ENCODE measurements at places on chromosomes 2 and 18. TPM values are rescaled to one million over a fixed set of nuclear protein-coding genes. Genes with fewer than 3 reads are reported as not detected.

GRCh38 chr2:38323623-38324022, 53.5 kb downstream of the ATL2 start:
- H3K4me3 ChIP-seq = no peak overlapping the region
- no peaks in the 10 kb centered on the region for H3K27me3 ChIP-seq
- H3K4me1 ChIP-seq = peaks cover 59% of the 10 kb centered on the region
- no peaks in the 10 kb centered on the region for H3K36me3 ChIP-seq

GRCh38 chr2:128306081-128306930, 12.4 kb downstream of the HS6ST1 start:
- no peak for DNase-seq
- H3K4me3 ChIP-seq = no peak overlapping the region
- no peaks in the 10 kb centered on the region for H3K36me3 ChIP-seq
- no peaks in the 10 kb centered on the region for H3K27me3 ChIP-seq

DNA sequence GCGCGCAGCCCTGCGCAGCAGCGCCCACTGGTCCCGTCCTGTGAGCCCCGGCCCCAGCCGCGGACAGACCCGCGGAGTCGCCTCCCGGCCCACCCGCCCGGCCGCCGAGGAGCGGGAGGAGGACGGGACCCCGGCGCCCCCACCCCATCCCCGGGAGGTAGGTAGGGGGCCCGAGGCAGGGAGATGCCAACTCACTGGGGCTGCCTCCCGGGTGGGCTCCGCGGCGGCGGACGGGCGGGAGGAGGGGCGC, 160 bp downstream of the SPTBN1 start:
- H3K27ac ChIP-seq = peak overlapping the region; percentile 93
- H3K27me3 ChIP-seq = no peaks in the 10 kb centered on the region
- peaks cover 16% of the 10 kb centered on the region for H3K4me1 ChIP-seq
- H3K36me3 ChIP-seq = no peaks in the 10 kb centered on the region

- H3K36me3 ChIP-seq = no peaks in the 10 kb centered on the region
- no peak for DNase-seq
- H3K27me3 ChIP-seq = no peaks in the 10 kb centered on the region
- no peak overlapping the region for H3K27ac ChIP-seq
- H3K4me1 ChIP-seq = no peaks in the 10 kb centered on the region
- no peak overlapping the region for H3K4me3 ChIP-seq
These were observed 34.6 kb downstream of the BIN1 start for GRCh38 chr2:127072396-127072795.

The YES1 gene
- total RNA-seq = 69.1 TPM

- DNase-seq = no peak
- no peaks in the 10 kb centered on the region for H3K4me1 ChIP-seq
- no peaks in the 10 kb centered on the region for H3K27me3 ChIP-seq
- H3K36me3 ChIP-seq = no peaks in the 10 kb centered on the region
These were observed 484.4 kb downstream of the NRXN1 start for GRCh38 chr2:50547521-50547920.

GRCh38 chr2:11395389-11395788, 51.0 kb upstream of the ROCK2 start:
- H3K4me3 ChIP-seq = no peak overlapping the region
- DNase-seq = no peak
- no peaks in the 10 kb centered on the region for H3K36me3 ChIP-seq
- no peak overlapping the region for H3K27ac ChIP-seq
- H3K4me1 ChIP-seq = peaks cover 19% of the 10 kb centered on the region
- H3K27me3 ChIP-seq = no peaks in the 10 kb centered on the region

The SS18 gene
- 188 TPM for total RNA-seq

DNA sequence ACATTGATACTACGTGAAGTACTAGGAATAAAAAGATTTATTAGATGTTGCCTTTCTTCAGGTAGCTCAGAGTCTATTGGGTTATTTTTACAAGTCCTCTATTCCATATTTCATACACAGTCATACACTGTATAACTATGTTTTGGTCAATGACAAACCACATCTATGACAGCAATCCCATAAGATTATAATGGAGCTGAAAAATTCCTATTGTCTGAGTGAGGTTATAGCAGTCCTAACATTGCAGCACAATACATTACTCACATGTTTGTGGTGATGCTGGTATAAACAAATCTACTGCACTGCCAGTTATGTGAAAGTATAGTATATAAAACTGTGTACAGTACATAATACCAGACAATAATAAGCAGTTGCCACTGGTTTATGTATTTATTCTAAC, 595.1 kb downstream of the MBD2 start:
- H3K27me3 ChIP-seq = no peaks in the 10 kb centered on the region
- no peaks in the 10 kb centered on the region for H3K36me3 ChIP-seq
- H3K4me1 ChIP-seq = no peaks in the 10 kb centered on the region
- no peak overlapping the region for H3K27ac ChIP-seq
- no peak for DNase-seq

GRCh38 chr2:129925381-129925780, 54.1 kb upstream of the RAB6C start:
- peaks cover 7% of the 10 kb centered on the region for H3K4me1 ChIP-seq
- no peaks in the 10 kb centered on the region for H3K27me3 ChIP-seq
- no peak overlapping the region for H3K27ac ChIP-seq

The ACMSD gene
- not detected for total RNA-seq

The ARHGAP28 gene
- total RNA-seq = 7.5 TPM

DNA sequence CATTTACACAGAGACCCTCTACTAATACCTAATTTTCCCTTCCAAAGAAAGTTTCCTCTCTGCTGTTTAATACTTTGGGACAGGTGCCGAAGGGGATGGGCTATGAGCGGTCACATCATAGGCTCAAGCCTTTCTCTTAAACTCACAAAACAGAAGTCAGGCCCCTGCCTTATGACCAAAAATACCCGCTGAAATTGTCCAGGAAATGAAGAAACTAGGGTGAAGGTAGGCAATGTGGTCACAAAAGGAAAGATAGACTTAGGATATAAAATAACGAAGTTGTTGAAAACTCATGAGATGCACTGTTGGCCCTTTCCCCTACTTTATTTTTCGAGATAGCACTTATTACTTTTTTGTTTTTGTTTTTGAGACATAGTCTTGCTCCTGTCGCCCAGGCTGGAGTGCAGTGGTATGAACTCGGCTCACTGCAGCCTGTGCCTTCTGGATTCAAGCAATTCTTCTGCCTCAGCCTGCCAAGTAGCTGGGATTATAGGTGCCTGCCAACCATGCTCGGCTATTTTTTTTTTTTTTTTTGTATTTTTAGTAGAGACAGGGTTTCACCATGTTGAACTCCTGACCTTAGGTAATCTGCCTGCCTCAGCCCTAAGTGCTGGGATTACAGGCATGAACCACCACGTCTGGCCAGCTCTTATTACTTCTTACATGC, 16.3 kb downstream of the SLC8A1 start:
- no peak for DNase-seq
- H3K27me3 ChIP-seq = no peaks in the 10 kb centered on the region
- H3K27ac ChIP-seq = no peak overlapping the region
- H3K36me3 ChIP-seq = no peaks in the 10 kb centered on the region
- no peaks in the 10 kb centered on the region for H3K4me1 ChIP-seq

DNA sequence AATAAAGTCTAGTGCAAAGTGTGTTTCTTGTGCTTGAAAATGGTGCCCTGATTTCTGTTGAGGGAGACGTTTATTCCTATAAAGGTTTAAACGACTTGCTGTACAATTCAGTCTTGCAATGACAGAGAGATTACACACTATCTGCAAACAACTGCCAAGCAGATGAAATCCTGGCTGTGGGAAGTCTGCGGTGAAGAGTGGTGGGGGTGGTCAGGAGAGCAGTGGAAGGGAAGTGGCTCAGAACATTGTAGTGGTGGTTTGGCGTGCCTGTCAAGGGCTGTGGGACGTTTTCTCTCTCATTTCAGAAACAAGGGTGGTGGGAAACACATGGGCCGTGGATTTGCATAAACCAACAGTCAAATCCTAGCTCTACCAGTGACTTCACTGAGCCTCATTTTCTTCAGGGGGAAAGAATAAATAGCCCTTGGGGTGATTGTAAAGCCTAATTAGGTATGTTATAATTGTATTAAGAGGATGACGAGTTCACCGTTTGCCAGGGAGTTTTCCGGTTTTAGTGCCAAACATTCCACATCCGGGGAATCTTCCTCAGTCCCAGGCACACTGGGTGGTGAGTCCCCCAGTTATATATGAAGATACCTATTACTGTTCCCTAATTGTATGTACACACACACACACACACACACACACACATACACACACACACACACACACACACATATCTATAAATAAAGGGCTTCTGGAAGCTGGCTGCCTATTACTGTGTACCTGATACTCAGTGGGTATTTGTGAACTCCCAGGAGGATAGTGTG, 115.0 kb downstream of the SPTBN1 start:
- H3K27me3 ChIP-seq = no peaks in the 10 kb centered on the region
- DNase-seq = peak; percentile 58
- H3K27ac ChIP-seq = peak overlapping the region; percentile 74
- H3K4me1 ChIP-seq = peaks cover 43% of the 10 kb centered on the region

DNA sequence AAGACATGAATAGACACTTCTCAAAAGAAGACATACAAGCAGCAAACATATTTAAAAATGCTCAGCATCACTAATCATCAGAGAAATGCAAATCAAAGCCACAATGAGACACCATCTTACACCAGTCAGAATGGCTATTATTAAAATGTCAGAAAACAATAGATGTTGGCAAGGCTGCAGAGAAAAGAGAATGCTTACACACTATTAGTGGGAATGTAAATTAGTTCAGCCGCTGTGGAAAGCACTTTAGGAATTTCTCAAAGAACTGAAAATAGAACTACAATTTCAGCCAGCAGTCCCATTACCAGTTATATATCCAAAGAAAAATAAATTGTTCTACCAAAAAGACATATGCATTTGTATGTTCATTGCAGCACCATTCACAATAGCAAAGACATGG, 61.7 kb downstream of the STRADB start:
- no peaks in the 10 kb centered on the region for H3K27me3 ChIP-seq
- H3K36me3 ChIP-seq = no peaks in the 10 kb centered on the region
- H3K4me3 ChIP-seq = no peak overlapping the region
- H3K4me1 ChIP-seq = no peaks in the 10 kb centered on the region
- no peak for DNase-seq
- H3K27ac ChIP-seq = no peak overlapping the region

The DCDC2C gene
- total RNA-seq = 0.89 TPM

DNA sequence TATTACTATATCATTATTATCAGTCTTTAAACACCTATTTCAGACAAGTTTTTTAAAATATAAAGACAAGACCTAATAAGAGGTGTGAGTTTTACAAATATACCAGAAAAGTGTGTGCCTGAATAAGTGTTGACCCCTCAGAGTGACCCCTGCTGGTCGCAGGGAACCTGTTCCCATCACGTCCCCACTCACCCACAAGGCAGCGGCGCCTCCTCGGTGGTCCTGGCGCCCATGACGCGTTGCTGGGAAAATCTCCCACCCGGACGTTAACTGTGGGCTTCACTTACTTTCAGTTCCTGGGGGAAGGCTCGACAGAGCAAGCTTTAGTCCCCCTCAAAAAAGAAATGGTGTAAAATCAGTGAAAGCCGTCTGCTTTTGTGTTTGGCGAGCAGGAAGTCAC, 93.5 kb downstream of the TMEM18 start:
- no peaks in the 10 kb centered on the region for H3K27me3 ChIP-seq
- H3K4me1 ChIP-seq = peaks cover 21% of the 10 kb centered on the region
- H3K27ac ChIP-seq = no peak overlapping the region
- DNase-seq = no peak

- DNase-seq = peak; percentile 69
- no peak overlapping the region for H3K27ac ChIP-seq
- no peaks in the 10 kb centered on the region for H3K36me3 ChIP-seq
- peaks cover 7% of the 10 kb centered on the region for H3K4me1 ChIP-seq
- H3K4me3 ChIP-seq = no peak overlapping the region
These were observed 261.6 kb downstream of the ASXL3 start for GRCh38 chr18:33839452-33840211.

DNA sequence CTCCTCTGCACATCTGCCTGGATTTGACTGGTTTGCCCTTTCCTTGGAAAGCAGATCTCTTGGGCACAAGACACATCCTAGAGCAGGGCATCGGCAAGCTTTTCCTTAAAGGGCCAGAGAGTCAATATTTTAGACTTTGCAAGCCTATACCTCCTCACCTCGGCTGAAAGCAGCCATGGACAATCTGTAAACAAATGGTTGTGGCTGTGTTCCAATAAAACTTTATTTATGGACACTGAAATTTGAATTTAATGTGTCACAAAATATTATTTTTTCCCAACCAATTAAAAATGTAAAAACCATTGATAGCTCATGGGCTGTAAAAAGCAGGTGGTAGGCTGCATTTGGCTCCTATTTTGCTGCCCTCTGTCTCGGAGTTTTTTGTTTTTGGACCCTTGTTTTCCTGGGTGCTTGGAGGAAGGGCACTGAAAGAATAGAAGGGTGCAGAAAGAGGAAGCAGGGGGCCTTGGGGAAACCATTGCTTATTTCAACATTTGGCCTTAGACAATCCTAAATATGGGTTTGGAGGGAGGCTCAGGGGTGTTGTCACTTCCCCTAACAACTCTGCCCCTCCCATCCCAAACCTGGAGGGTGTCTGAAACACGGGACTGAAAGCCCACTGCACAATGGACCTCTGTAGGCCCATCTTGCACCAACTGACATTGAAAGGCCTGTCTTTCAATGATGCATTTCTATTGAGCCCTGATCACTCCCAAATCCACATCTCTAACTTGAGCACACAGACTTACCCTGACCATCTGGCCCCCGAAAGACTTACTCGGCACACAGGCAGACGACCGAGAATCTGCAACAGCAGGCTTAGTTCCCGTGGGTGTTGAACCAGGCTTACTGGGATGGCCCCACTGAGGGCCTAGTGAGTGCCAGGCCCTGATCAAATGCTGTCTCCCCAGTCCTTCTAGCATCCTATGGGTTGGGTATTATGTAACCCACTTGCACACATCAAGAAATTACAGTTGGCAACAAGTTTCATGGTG, 7.1 kb upstream of the ZFP36L2 start:
- H3K27me3 ChIP-seq = no peaks in the 10 kb centered on the region
- no peak for DNase-seq
- no peak overlapping the region for H3K4me3 ChIP-seq
- peaks cover 21% of the 10 kb centered on the region for H3K4me1 ChIP-seq
- H3K27ac ChIP-seq = no peak overlapping the region

- no peak for DNase-seq
- no peaks in the 10 kb centered on the region for H3K36me3 ChIP-seq
- no peak overlapping the region for H3K27ac ChIP-seq
- no peaks in the 10 kb centered on the region for H3K27me3 ChIP-seq
- no peak overlapping the region for H3K4me3 ChIP-seq
These were observed 91.0 kb downstream of the CTIF start for GRCh38 chr18:48629730-48630324.

DNA sequence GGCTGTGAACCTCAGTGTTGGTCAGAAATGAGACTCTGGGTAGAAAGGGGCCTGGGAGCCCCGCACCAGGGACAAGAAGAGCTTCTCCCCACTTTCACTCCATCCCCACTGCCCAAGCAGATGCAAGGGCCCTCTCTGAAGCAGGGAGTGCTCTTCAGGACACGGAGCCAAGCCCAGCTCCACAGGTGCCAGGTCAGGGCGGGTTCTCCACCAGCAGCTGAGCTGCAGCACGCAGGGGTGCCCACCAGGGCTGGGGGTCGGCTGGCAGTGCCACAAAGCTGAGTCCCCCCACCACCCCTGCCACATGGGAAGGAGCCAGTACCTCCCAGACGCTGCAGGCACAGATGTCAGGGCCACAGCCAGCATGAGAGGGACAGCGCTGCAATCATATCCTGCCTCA, 106.2 kb downstream of the INHBB start:
- H3K27me3 ChIP-seq = no peaks in the 10 kb centered on the region
- H3K27ac ChIP-seq = no peak overlapping the region
- DNase-seq = no peak
- H3K4me1 ChIP-seq = no peaks in the 10 kb centered on the region

GRCh38 chr2:70499253-70499652, 54.4 kb downstream of the TGFA start:
- H3K36me3 ChIP-seq = no peaks in the 10 kb centered on the region
- H3K4me3 ChIP-seq = no peak overlapping the region
- H3K4me1 ChIP-seq = peaks cover 26% of the 10 kb centered on the region

GRCh38 chr2:162890690-162891311, 52.2 kb upstream of the KCNH7 start:
- H3K36me3 ChIP-seq = no peaks in the 10 kb centered on the region
- DNase-seq = no peak
- no peaks in the 10 kb centered on the region for H3K4me1 ChIP-seq
- H3K27ac ChIP-seq = no peak overlapping the region
